ENCODE measurements at places on chromosomes 1 and 21.

DNA sequence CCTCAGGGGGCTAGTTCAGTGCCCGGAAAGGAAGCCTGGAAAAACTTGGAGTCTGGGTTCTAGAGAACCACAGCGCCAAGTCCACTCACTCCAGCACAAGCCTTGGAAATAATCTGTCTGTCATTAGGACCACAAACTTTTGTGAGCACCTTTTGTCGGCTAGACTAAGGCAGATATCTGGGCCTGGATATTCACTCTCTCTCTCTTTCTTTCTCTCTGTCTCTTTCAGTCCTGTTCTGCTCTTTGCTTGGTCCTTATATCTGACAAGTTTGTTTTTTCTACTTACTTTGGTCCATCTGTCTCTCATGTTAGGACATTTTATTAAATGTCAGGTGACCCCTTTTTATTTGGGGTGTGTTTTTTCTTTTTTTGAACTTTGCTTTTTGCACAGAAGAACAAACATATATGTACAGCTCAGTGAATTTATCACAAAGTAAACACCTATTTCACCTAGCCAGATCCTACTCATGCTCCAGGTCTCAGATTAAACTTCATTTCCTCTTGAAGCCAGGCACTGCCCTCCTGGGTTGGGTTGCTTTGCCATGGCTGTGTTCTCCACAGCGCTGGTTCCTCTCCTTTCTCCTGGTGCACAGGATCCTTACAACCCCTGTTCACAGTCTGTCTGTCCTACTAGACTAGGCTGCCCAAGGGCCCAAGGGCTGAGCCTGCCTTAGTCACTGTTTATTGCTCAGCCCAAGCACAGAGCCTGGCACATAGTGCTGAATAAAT is 40.8 kb downstream of the TCEANC2 start:
- no peak for DNase-seq

- no peak for DNase-seq
These were observed at the start of gene FAM151A for GRCh38 chr1:54623216-54624007. FAM151A (minus strand) TSS chr1:54623525; CDS start chr1:54623395, 130 bp downstream.

GRCh38 chr1:79519084-79519760 is 512.7 kb upstream of the ADGRL4 start:
- DNase-seq: no peak

DNA sequence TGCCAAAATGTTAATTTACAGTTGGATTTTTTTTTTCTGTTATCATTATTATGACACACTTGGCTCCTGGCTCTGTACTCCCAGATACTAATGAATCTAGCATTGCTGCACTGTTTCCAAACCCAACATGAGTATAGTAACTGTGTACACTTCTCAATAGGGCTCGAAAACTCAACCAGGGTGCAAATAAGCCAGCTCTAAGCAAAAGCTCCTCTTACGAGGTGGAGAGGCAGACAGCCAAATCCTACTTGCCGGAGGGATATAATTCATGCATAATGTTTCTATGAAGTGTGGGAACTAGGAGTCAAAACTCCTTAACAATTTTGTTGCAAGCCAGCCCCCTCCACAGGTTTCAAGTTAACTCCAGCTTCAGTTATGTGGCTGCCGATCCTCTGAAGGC is 510.4 kb upstream of the ZP4 start:
- DNase-seq: no peak

GRCh38 chr1:63635681-63636080 is 42.5 kb downstream of the PGM1 start:
- DNase-seq: no peak

DNA sequence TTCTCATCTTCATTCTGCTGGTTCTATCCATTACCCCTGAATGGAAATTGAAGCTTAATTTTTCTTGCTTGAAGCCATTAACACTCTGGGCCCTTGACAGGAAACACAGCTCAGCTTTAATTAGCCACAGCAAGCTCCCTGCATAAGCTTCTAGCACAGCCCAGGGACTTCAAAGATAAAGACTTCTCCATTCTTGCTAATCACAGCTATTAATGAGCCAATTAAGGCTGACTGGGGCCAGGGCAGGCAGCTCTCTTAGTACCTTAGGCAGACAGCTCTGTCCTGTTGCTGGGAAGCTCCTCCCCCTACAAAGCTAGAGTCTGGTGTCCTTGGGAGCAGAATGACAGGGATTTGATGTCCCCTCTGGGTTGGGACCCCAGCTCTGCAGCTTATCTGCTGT is 27.9 kb upstream of the TRABD2B start:
- DNase-seq: no peak

- DNase-seq: no peak
These were observed 23.4 kb downstream of the KCNQ4 start for GRCh38 chr1:40806731-40807695.

- DNase-seq: no peak
These were observed 33.4 kb downstream of the SH3BP5L start for GRCh38 chr1:248792342-248792741.

DNA sequence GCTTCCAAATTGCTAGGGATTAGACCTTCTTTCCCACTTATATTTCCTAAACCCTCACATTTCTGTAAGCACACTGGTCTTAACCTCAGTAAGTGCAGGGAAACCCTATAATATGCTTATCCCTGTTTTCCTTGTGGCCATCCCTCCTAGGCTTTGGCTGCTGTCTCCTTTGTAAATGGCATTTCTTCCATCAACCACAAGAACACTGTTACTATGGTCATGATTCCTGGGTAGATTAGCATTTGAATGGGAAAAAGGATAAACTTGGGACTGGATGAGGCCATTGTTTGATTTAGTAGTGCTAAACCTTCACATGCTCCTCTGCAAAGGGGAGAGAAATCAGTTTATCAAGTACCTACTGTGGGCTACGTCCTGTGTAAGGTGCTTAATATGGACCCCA is 16.2 kb upstream of the AGO3 start:
- no peak for DNase-seq

DNA sequence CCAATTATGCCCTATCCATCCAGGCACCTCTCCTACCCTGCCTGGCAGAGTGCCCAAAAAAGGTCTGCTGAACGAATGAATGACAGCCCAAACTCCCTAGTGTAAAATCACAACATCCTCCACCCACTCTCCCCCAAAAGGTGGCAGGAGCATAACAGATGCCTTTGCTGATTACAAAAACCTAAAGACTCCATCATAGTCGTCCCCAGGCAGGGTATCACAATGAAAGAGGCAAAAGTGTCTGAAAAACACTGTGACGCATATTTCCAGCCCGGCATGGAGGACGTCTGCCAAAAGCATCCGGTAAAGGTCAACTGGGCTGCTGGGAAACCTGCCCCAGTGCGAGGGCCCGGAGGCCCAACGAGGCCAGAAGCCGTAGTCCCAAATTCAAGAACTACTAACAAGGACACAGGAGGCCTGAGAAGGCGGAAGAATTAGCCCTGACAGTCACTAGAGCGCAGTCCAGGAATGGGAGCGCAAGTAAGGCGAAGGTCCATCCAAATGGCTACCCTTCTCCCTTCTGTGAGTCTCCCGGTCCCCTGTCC is 576 bp downstream of the SMIM12 start:
- DNase-seq: peak; percentile 15

DNA sequence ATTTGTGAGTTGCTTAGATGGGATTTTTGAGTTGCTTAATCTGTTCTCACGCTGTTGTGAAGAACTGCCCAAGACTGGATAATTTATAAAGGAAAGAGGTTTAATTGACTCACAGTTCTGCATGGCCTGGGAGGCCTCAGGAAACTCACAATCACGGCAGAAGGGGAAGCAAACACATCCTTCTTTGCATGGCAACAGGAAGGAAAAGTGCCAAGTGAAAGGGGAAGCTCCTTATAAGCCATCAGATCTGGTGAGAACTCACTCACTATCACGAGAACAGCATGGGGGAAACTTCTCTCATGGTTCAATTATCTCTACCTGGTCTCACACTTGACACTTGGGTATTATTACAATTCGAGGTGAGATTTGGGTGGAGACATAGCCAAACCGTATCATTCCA is 10.3 kb downstream of the CLIC6 start:
- DNase-seq: no peak

GRCh38 chr1:43586136-43586731 is 55.6 kb downstream of the PTPRF start:
- no peak for DNase-seq

GRCh38 chr1:186905561-186905960 is 76.8 kb downstream of the PLA2G4A start:
- DNase-seq: no peak

GRCh38 chr1:2639607-2640521 is 7.0 kb upstream of the MMEL1 start:
- no peak for DNase-seq

DNA sequence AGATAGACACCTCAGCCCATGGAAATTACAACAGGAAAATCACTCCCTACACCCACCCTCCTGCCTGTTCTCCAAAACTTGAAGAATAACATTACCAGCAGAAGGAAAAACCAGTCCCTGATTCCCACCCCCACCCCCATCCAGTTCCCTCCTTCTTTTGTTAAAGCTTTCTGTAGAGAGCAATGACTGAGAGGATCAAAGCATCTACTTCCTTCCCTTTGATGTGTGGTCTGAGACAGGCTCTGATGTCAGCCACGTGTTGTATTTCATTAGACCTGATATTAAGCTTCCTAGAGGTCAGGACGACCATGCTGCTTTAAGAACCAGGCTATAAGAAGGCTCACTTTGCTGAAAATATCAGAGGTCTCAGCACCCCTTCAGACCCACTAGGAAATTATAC is 73.9 kb upstream of the HAO2 start:
- no peak for DNase-seq

DNA sequence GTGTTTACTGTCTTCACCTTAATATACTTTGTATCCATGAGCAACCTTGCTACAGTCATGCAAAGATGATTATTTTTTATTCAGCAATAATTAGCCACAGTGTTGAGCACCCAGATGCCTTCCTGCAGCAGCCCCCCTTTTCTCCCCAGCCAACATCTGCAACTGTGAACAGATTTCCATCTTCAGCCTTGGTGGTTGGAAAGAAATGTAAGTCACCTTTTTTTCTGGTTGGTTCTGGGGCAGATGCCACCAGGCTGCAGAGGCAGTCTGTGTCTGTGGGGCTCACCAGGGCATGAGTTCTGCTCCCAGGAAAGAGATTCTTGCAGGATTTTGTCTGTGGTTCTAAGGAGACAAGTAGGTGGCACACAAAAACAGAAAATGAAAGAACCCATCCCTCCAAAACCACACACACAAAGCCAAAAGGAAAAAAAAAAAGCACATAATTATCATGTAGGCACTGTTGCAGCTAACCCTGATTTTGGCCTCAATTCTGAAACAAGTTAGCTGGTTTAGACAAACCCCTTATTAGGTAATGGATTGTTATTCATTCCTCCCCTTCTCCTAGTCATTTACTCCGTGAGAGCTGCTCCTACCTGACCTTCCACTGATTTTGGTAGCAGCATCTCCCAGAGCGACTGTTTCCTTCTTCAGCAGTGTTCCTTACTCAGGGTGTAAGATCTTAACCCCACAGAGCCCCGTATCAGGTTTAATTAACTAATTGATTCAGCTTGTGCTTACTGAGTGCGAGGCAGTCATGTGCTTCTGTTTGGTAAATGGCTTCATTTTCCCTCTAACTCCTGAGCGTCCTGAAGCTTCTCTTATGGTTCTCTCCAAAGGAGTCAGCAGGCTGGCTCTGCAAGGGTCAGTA is 36.5 kb downstream of the GALNT2 start:
- DNase-seq: no peak

DNA sequence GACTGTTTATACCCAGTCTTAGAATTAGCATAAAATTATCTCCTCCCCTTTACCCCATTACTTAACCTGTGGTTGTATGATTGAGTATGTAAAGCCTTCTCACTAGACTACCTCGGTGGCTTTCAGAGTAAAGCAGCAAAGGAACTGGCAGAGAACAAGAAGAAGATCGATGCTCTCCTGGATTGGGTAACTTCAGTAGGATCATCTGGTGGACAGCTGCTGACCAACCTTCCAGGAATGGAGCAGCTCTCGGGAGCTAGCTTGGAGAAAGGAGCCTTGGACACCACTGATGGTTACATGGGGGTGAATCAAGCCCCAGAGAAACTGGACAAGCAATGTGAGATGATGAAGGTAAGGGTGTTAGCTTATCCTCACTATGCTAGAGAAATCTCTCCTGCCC is 138.6 kb upstream of the BMP8A start:
- DNase-seq: no peak

GRCh38 chr1:206521127-206521526 is 13.8 kb downstream of the RASSF5 start:
- no peak for DNase-seq

All from activated T-cell treated with anti-CD3 and anti-CD28 coated beads for 4 hours (primary cell).